ENCODE measurements at places on chromosomes 5 and 9.

DNA sequence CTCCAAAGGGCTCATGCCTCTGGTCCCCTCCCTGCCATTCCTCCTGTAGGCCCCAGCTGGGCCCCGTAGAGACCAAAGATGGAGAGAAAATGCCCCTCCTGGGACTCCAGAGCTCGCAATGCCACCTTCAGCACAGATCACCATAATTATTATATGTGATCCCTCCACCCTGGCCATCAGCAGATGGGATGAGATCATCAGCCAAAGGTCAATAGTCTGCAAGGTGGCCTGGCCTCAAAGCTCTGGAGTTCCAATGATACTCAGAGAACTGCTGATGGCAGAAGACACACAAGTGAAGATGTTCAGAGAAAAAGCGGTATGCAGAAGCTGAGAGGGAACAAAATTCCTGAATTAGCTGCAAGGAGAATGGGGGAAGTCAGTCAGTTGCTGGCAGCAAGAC is 5.0 kb downstream of the RPP25L start:
- DNase-seq = no peak

DNA sequence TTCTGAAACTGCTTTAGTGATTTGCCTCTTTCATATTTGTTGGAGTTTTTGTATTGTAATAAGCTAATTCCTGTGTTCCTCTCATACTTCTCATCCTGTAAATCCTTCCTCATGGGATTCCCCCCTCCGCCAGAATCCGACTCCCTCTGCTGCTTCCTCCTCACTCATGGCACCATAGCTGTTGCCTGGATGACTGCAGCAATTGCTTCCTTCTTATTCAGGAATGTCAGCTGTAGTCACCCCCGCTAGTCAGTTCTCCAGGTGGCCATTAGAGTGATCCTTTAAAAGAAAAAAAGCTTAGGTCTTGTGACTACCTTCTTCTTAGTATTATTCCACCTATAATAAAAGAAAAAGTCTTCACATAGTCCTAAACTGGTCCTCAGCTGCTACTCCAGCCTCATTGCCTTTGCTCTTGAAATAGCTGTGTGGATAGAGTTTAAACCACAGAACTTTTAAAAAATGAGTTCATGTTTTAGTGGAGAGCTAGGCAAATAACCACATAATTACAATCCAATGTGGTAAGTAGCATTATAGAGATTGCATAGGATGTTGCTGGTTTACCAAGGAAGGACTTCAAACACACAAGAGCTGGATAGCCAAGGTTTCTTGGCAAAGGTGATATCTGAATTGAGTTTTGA is 227.3 kb downstream of the KDM4C start:
- DNase-seq = no peak

GRCh38 chr5:145903867-145904266 is 31.1 kb upstream of the GRXCR2 start:
- DNase-seq = no peak

DNA sequence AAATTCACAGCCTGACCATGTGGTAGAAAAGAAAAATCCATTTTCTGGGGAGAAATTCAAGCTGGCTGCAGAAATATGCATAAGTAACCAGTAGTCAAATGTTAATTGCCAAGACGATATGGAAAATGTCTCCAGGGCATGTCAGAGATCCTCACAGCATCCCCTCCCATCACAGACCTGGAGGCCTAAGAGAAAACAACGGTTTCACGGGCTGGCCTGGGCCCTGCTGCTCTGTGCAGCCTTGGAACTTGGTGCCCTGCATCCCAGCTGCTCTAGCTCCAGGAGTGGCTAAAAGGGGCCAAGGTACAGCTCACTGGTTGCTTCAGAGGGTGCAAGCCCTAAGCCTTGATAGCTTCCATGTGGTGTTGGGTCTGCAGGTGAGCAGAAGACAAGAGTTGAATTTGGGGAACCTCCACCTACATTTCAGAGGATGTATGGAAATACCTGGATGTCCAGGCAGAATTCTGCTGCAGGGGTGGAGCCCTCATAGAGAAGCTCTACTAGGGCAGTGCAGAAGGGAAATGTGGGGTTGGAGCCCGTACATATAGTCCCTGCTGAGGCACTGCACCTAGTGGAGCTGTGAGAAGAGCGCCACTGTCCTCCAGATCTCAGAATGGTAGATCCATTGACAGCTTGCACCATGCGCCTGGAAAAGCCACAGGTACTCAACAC is 49.7 kb downstream of the PTBP3 start:
- no peak for DNase-seq

- no peak for DNase-seq
These were observed 56.4 kb upstream of the GLIS3 start for GRCh38 chr9:4356306-4356705.

DNA sequence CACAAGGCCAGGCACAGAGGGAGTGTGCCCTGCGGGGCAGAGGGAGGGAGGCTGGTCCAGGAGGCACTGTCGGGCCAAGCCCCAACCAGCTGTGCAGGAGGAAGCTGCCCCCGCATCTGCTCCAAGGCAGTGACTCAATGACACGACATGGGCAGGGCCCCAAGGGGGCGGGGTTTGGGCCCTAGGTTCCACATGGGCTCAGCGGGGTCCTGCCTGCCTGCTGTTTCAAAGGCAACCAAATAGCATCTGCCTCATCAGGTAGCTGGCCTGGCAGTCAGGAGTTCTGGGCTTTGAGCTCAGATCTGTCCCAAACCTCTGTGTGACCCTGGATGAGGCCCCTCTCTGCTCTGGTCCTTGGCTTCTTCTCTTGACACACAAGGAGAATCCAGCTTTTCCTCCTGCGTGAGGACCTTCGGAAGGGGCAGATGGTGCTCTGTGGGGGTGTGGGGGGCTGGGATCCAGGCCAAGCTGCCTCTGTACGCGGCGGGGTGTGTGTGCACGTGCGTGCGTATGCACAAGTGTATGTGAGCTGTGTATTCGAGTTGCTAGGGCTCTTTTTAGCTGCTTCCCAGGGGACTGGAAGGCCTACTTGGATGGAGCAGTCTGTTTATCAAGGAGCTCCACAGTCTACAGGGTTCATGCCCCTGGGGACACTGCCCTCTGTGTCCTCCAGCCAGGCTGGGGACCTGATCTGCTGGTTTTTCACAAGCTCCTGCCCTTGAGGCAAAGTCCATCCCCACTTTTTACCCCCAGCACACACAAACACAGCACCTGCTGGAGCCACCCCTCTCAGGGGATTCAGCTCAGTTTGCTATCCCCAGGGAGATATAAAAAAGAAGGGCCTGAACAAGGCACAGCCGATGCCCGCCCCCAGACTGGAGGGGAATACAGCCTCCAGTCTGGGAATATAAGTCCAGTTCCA is 138.9 kb downstream of the RGS3 start:
- DNase-seq = peak; percentile 92

DNA sequence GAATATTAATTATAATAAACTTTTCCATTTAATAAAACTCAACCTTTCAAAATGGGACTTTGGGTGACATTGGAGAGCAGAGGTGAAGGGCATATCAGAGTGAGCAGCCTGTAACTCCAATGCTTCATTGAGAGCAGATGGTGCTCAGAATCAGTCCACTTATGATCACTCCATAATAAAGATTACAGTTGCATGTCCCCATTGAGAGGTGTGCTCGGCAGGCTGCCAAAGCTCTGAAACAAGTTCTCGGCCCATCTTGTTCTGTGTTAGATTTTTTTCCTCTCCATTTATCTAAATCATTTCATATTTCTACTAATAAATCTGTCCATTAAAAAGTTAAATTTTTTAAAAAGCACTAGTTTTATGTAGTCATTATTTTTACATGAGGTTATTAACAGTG is 1786.4 kb upstream of the WWC1 start:
- no peak for DNase-seq

GRCh38 chr5:86917117-86917579 is 299.4 kb downstream of the COX7C start:
- no peak for DNase-seq

DNA sequence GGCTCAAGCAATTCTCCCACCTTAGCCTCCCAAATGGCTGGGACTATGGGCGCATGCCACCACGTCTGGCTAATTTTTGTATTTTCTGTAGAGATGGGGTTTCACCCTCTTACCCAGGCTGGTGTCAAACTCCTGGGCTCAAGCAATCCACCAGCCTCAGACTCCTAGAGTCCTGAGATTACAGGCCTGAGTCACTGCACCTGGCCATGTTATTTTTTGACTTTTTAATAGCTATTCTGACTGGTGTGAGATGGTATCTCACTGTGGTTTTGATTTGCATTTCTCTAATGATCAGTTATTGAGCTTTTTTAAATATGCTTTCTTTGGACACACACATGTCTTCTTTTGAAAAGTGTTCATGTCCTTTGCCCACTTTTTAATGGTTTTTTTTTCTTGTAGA is 38.2 kb downstream of the FBXW2 start:
- no peak for DNase-seq

GRCh38 chr9:34514816-34515215 is 8.0 kb downstream of the ENHO start:
- no peak for DNase-seq

DNA sequence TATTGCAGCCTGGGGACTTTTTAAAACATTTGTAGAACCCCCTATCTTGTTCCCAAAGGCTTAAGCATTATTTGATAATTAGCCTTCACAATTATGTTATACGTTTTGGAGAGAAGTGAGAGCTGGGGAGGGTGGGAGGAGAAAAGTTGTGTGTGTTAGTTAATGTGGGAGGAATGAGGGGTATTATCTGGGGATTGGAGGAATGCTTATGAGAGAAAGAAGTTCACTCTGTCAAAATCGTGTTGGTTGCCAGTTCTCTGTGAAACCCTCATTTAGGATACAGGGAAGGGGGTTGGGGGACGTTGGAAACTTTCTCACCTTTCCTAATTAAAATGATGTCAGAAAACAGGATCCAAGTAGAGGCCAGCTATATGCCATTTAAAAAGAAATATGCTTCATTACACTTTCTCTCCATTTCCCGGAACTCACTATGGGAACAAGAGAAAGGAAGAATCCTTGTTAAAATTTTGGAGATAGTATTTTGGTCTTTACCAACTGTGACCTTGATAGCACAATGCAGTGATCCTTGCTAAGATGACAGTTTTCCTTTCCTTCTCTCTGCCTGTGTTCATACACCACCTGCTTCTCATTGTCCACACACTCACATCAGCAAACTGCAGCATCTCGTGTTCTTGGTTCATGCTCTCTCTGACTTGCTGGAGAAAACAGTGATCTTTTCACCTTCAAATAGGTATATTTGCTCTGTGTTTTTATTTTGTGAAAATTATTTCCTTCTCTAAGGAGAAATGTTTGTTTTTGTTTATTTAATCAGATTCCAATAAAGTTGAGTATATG is 336.7 kb upstream of the CLINT1 start:
- DNase-seq = no peak

GRCh38 chr9:87642330-87643106 is 83.4 kb upstream of the CTSL start:
- no peak for DNase-seq

Measured in suppressor macrophage treated with lipopolysaccharide for 1 hour (primary cell).